ENCODE measurements at places on chromosomes 12 and 14.

DNA sequence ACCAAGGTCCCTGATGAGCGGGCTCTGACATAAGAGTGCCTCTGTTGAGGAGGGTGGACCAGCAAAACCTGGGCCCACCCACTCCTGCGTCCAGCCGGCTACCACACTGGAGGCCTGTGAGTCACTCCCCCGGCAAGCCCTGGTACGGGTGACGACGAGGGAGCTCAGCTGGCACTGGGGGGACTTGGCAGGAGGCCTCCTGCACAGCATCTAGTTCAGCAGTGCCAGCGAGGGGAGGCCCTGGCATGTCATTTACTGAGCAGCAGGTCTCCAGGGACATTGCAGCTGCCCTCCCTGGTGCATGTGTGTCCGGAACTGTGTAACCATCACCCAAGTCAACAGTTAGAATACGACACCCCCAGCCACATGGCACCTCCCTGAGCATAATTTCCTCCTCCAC lies 24.4 kb downstream of the CD9 start:
- peak; percentile 17 for DNase-seq

DNA sequence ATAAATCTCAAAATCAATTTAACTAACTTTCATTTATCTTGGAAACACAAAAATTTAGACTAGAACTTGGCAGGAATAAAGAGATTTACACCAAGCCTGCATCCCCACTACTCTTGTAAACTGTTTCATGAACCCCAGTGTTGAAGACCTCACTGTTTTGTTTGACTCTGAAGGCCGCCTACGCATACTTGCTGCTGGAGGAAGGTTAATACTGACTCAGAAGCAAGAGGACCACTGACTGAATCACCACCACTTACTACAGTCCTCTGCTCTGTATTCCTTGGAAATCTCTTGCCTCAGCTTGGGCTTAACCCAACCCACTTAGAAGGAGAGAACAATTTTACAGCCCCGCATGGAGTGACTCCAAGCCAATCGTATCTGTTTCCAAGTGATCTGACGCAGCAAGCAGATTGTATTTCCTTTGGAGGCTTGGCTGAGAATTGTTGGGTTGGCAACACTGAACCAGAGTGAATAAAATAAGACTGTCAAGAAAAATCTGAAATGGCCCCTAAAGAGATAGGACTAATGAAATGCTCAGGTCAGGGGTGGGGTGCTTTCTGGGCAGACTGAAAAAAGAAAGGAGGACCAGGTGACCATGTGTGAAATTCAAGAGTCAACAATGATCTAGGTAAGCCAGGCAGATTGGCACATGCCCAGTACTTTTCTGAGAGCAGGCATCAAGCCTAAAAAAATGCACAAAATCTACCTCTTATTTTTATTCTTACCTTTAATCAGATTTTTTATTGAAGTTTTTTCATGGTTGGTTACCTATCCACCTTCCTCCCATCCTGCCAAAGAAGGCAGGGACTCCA lies 248.6 kb downstream of the ZFP36L1 start:
- no peak for DNase-seq

DNA sequence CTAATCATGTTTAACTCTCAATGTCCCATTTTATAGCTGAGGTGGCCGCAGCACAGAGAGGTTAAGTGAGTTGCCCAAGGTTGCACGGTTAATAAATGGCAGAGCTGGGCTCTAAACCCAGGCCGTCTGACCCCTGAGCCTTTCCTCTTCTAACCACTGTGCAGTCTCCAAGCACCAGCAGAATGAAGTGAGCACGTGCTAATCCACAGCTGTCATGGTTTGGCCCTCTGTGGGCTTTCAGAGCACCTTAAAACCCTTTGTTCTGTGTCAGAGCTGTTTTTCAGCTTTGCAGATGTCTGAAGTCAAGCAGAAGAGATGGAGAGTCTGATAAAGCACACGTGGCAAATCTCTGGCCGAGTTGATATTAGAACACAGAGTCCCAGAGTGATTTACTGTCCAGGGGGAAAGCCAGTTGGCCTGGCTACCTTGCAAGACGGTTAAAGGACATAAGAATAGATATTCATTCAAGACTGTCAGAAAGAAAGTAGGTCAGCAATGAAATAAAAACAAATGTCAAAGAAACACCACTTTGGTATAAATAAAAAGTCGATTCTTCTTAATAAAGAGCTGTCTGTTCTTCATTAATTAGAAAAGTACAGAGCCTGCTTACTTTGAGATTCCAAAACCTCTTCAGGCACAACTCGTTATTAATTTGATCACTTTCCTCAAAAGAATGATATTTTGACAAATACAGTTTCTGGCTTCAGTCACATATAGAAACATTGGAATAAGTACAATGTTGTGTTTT lies 107.3 kb downstream of the CRADD start:
- DNase-seq, result no peak

DNA sequence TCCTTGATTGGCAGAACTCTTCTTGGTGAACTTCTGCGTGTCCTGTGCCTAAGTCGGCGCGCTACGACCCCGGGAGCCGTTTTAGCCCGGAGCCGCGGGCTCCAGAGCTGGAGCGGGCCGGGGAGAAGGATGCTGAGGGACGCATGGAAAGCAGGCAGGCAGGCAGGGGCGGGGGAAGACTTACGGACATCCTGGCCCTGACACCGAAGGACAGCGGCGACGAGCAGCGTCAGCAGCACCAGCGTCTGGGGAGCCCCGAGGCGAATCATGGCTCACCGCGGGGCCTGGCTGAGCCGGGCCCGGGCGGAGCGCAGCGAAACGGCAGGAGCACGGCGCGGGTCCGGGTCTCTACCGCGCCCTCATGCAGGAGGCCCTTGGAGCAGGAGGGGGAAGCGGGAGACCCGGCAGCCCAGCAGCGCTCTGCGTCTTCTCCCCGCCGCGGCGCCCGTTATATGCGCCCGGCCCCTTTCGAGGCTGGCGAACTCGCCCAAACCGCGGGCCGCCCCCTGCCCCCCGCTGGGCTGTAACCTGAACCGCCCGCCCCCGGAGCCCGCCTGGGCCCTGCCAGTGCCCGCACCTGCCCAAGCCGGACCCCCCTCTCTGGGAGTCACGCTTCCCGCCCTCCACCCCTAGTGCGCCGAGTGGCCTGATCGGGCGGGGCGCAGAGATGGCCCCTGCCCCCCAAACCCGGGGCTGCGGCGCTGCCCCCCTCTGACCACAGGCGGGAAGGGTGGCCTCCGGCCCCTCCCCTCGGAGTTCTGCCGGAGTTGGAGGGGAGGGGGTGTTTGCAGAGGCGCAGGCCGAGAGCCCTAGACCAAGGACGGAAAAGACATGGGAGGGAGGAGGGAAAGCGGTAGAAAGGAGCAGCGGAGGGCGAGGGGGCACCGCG lies at the start of gene COL2A1:
Gene COL2A1, minus strand, starts transcription at position 424 of the 889 bp plus-strand sequence. Its CDS starts 155 bp downstream, at position 269.
- DNase-seq, result peak; percentile 45

Data from NCI-H526 (cell line).